NCI-H1417 treated with DMSO at 0.1 percent for 48 hours (cell line): ENCODE measurements at places on chromosomes 16 and 17.

DNA sequence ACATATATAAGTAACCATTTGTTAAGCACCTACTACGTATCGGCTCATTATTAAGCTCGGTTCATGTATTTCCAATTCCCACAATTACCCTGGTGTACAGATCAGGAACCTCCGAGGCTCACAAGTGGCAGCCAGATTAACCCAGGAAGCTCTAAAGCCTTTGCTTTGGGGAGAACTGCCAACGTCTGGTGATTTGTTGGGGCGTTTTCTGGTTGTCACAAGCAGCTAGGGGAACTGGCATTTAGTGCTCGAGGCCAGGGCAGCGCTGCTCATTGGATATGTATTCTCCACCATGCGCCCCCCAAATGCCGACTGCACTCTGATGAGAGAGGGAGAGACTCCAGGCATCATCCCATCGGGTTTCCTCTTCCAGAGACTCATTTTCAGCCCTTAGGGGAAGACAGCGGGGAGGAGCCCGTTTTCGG, 541 bp downstream of the ZNF18 start:
- no peak for DNase-seq

GRCh38 chr16:53456625-53457024, 22.4 kb downstream of the RBL2 start:
- no peak for DNase-seq

GRCh38 chr16:79419148-79419547, 181.4 kb downstream of the MAF start:
- no peak for DNase-seq

GRCh38 chr17:31491376-31492131, 100.1 kb downstream of the RAB11FIP4 start:
- DNase-seq: no peak

DNA sequence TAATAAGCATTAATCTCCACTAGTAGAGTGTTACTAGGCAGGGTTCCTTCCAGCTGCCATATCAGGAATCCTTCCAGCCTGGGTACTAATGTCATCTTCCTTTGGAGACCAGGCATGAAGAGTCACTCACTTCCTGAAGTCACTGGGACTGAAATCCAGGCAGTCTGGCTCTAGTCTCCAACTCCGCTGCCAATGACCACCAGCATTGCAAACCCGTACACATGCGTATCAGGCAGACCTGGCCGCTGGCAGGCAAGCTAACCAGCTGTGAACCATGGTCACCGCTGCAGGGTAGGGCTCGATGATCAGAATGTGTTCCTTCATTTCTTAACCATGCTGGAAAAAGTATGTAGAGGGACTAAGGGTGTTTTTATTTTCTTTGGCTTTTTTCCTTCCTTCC, 255.5 kb downstream of the CDH13 start:
- no peak for DNase-seq

DNA sequence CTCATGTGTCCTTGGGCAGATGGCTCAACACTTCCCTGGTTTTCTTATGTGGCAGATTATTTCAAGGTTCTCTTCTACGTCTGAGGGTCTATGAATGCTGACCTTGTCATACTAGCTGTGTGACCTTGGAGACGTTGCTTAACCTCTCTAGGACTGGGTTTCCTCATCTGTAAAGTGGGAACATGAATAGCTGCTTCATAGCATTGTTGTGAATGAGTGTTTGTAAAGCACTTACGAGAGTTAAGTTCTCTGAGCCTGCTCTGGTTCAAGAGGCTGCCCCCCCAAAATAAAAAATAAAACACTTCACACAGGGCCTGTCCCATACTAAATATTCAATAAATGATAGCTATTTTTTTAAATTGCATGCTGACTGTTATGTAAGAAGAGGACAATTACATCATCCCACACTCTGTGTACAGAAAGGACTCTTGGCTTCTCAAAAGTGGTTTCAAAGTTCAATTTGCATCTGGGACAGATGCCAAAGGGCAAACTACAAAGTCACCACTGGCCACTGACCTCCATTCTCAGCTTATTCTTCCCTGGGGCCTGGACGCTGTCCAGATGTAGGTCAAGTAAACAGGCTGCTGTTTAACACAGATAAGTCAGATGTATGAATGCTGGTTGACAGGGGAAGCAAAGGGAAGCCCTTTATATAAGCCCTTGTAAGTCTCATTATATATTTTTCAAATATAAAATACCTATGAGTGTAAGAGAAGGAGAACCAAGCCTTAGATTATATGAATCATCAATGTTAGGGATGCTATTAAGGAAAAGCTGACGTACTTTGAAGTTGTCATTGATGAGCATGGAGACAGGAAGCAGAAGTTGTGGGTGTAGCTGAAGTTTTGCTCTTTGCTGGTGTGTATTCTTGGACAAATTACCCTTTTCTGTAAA, 15.4 kb upstream of the NDEL1 start:
- DNase-seq: no peak

DNA sequence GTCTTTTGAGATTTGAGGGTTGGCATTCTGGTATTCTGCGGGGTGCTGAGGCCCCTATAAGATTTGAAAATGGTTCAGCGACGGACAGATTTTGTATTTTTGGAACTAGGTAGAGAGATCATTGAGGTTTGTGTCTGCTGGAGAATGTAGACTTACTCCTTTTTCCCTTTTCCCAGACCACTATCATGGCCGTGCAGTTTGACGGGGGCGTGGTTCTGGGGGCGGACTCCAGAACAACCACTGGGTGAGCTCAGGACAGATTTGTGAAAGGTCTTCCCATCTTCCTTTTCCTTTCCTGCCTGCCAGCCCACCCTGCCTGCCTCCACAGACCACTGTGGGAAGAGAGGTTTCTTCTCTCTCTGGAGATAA, 572 bp downstream of the PSMB6 start:
- no peak for DNase-seq

- DNase-seq: no peak
These were observed 62.0 kb downstream of the SPACA3 start for GRCh38 chr17:33053676-33054075.

GRCh38 chr17:8662076-8662831, 31.7 kb upstream of the MYH10 start:
- no peak for DNase-seq

DNA sequence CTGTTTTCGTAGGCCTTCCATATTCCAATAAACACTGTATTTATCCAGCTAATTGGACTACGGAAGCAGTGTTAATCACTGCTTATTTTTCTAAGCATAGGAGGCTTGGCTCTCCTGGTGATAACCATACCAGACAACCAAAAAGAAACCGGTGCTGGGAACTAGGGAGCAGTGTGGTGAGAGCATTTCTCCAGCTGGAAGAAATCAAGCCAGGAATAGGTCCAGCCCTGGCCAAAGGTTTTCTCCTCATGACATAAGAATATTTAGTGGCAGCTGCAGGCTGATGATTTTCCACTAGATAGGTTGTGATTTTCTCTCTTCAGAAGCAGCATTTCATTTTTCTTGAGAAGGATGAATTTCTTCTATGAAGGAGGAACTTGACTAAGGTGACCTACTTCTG, 141.5 kb downstream of the TRIM37 start:
- no peak for DNase-seq

- DNase-seq: no peak
These were observed 186.0 kb upstream of the PIRT start for GRCh38 chr17:11023639-11024479.

- DNase-seq: no peak
These were observed 38.3 kb downstream of the MAP2K6 start for GRCh38 chr17:69452664-69453260.

GRCh38 chr16:25106567-25107465, 4.7 kb upstream of the LCMT1 start:
- peak; percentile 54 for DNase-seq

DNA sequence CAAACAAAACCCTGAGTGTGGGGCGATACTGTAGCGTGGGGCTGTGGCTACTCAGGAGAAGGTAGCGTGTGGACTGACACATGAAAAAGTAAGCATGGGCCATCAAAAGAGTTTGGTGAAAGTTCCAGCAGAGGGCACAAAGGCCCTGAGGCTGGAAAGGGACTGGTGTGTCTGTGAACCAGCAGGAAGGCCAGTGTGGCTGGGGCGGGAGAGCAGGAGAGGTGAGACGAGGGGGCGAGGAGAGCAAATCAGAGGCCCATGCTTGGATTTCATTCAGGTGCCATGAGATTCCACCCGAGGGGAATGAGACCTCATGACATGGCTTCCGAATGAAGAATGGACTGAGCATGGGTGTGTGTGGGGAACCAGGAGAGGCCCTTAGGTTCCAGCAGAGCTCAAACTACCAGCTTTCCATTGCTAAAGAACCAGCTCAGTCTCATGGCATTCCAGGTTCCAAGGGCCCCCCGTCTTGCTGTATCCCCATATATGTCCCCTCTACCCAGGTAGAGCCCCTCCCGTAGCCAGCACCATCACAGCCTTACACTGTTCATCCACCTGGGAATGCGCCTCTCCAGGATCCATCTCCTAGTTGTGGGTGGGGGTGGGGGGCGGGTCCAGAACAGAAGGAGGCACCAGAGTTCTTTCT, 31.1 kb downstream of the TRPV2 start:
- no peak for DNase-seq

DNA sequence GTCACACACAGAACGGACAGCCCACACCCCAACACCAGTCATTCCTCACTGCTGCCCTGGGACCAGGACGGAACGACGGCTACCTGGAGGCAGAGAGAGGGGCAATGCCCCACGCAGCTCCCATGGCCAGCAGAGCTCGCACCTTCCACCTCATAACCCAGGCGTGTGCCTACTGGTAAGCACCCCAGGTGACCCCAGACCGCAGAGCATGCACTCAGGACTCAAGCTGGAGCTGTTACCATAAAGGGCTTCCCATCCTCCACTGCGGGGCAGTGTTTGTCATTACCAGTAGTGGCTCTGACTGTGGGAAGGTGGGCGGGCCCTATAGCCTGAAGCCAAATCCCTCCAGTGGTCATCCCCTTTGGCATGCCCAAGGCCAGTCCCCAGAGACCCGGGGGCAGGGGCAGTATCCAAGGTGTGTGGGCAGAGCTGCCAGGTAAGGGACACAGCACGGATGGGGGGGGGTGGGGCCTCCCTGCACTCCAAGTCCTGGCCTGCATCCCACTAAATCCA, 4.7 kb upstream of the BCAR1 start:
- DNase-seq: no peak

- DNase-seq: no peak
These were observed 9.9 kb upstream of the CMTM4 start for GRCh38 chr16:66706506-66706880.

- DNase-seq: peak; percentile 66
These were observed 35.0 kb downstream of the GPT2 start for GRCh38 chr16:46918905-46919792.

DNA sequence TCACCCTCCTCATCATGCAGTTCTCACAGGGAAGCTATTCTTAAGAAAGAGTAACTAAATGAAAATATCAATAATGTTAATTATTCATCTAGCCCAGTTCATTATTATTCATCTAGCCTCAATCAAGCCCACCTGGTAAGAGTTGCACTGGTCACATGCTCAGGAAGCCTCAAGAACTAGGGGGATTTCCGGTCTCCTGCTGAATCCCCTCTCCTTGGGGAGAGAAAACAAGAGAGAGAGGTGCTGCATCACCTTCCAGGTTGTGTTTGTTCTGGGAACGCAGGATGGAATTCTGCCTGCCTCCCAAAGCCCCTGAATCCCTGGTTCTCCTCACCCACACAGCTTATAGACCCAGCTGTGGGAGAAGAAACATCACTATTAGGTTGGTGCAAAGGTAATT, 164.0 kb downstream of the PMP22 start:
- no peak for DNase-seq

DNA sequence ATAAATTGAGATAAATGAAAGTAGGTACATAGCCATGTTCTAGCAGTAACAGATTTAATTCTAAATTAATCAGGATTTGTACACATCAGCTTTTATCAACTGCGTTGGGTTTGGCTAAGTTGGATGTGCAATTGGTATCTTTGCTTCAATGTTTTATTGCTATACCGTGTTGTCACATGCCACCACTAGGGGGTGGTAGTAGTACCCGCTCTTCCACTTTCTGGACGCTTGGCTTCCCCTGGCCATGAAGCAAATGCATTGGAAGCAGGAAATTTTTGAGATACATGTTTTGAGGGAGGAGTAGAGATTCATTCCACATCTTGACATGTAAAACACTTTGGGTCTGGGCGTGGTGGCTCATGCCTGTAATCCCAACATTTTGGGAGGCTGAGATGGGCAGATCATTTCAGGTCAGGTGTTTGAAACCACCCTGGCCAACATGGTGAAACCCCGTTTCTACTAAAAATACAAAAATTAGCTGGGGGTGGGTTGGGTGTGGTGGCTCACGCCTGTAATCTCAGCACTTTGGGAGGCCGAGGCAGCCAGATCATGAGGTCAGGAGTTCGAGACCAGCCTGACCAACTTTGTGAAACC, 58.6 kb downstream of the EMP2 start:
- no peak for DNase-seq

GRCh38 chr16:85634747-85635544, 21.8 kb downstream of the GSE1 start:
- no peak for DNase-seq

- DNase-seq: no peak
These were observed 41.6 kb downstream of the USP10 start for GRCh38 chr16:84741340-84741830.

DNA sequence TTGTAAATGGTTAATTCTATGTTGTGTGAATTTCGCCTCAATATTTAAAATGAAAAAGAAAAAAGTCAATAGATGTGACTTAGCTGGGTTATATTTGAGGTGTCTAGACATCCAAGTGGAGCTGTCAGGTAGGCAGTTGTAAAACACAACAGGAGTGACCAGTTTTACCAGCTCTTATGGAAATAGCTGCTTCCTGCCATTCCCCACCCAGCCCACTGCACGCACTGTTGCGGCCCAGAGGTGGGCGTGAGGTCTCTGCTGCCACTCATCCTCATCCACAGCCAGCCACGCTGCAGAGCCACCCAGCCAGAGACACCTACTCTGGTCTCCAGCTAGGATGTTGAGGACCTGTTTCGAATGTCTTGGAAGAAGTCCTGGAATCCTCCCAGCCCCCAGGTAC, 3.4 kb upstream of the CARD14 start:
- DNase-seq: no peak

DNA sequence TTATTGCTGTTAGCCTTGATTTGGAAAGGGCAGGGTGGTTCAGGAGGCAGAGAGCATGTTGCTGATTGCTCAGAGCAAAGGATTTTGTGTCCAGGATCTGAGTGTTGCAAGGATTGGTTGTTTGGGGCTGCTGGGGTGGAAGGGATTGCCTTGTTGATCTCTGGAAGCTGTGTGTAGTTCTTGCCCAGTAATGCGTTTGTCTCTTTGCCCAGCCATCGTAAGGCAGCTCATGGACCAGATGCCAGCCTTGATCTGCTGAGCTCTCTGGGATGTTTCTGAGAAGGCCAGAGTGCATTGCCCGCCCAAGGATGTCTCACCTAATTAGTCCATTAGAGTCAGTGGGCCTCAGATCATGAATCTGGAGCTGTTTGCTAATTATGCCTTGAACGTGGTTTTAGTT, 33.6 kb downstream of the NKD1 start:
- DNase-seq: no peak
